ENCODE measurements at places on chromosomes 4 and X.
A peak's percentile ranks its signal among the peaks of the same experiment; 100 is the strongest.

DNA sequence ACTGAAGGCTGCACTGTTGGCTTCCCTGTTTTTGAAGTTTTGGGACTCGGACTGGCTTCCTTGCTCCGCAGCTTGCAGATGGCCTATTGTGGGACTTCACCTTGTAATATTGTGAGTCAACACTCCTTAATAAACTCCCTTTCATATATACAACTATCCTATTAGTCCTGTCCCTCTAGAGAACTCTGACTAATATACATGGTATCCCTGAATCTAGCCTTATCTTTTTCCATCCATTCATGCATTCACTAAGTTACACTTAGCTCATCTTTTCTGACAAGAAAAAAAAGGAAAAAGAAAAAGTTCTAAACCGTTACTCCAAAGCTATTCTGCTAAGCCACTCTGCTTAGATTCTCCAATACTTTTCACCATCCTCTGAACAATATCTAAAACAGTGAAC is 1260.2 kb upstream of the PCDH7 start:
- no peak for ATAC-seq

DNA sequence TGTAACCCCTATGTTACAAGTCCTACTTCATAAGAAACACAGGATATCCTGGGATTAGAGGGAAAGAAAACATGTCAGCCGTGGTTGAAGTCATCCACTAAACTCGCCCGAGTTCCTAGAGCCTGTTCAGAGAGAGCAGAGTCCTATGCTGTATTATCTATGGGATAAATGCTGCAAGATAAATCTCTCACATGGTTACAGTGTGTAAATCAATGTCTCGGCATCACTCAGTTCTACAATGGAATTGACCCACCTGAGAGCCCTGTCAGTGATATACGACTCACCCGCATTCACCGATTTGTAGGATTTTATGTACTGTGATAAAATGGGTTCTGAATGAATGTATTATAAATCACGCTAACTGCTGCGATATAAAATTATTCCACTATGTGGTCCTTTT is 127.8 kb upstream of the ANXA3 start:
- no peak for ATAC-seq

GRCh38 chr4:19375931-19376330 is 875.8 kb upstream of the SLIT2 start:
- no peak for ATAC-seq

- no peak for ATAC-seq
Measured at GRCh38 chrX:33923262-33923661, 208.9 kb downstream of the FAM47A start.

DNA sequence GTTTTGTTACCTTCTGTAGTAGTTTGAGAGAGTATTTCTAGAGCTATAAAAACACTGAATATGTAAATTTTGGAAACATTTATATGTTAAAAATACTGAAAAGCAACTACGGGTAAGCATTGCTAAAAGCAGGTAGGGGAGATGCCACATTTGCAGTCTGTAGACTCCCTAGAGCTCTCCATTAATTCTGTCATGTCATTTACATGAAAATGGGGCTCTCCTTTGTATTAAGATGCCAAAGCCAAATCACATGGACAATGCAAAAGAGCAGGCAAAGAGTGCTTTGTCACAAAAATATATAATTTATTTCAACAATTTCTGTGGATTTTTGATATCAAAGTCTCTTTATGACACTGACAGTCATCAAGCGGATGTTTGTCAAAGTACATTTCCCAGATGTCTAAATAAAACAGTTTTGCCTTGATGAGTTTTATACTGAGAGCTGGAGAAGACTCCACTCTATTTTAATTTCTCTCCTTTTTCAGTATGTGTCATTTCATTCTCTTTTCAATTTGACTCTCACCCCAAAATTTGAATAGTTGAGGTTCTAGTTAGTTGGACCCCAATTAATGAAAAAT is 51.8 kb downstream of the LDB2 start:
- no peak for ATAC-seq

GRCh38 chr4:17008834-17009345 is 110.4 kb upstream of the LDB2 start:
- ATAC-seq, result no peak

DNA sequence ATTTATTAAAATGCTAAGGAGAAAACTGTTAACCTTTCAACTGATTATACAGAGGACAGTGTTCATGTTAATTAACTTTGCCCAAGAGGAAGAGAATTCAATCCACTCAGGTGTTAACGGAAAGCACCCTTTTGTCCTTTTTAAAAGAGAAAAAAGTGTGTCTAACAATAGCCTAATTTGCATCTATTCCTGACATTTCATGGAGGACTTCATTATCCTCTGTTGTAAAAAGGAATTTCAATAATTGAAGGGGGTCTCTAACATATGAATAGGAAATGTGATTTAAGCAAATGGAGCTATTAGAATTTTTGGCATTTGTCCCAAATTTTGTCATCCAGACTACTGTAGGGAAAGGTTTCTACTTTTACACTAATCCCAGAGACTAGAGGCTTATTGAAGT is 44.6 kb upstream of the GC start:
- ATAC-seq, result no peak

DNA sequence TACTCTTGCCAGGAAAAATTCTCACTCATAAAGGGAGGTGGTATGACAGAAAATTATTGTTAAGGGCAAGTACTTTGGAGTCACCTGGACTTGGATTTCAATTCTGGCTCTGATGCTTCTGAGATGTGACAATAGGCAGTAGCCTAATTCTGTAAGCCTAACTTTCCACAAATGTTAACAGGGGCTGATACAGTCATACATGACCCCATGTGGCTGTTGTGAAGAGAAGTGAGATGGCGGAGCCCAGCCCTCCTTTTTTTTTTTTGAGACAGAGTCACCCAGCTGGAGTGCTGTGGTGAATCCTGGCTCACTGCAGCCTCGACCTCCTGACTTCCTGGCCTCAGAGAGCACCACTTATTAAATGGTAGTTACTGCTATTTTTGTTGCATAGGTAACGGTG is 54.4 kb upstream of the IRF2 start:
- no peak for ATAC-seq

DNA sequence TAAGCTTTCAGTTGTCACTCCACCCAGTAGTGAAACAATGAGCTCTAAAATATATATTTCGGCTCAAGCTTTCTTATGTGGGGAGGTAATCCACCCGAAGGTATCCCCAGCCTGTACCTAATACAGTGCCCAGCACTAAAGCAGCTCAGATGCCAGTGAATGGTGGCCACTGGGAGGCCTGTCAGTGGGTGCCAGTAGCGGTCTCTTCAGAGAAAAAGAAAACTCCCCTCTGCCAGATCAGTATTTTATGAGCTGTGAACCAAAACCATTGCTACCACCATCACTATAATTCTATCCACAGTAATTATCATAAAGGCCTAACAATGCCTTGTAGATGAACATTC is 835 bp upstream of the NFKB1 start:
- peak; percentile 39 for ATAC-seq

GRCh38 chrX:136199365-136199764 is 51.8 kb downstream of the MAP7D3 start:
- ATAC-seq, result no peak

GRCh38 chr4:105280338-105281123 is 133.9 kb downstream of the TET2 start:
- no peak for ATAC-seq

- ATAC-seq, result no peak
Measured at GRCh38 chr4:67355806-67356205, 189.5 kb downstream of the CENPC start.

- no peak for ATAC-seq
Measured at GRCh38 chr4:95371476-95372224, 177.1 kb downstream of the UNC5C start.

GRCh38 chr4:128225148-128225547 is 62.5 kb downstream of the PGRMC2 start:
- no peak for ATAC-seq

DNA sequence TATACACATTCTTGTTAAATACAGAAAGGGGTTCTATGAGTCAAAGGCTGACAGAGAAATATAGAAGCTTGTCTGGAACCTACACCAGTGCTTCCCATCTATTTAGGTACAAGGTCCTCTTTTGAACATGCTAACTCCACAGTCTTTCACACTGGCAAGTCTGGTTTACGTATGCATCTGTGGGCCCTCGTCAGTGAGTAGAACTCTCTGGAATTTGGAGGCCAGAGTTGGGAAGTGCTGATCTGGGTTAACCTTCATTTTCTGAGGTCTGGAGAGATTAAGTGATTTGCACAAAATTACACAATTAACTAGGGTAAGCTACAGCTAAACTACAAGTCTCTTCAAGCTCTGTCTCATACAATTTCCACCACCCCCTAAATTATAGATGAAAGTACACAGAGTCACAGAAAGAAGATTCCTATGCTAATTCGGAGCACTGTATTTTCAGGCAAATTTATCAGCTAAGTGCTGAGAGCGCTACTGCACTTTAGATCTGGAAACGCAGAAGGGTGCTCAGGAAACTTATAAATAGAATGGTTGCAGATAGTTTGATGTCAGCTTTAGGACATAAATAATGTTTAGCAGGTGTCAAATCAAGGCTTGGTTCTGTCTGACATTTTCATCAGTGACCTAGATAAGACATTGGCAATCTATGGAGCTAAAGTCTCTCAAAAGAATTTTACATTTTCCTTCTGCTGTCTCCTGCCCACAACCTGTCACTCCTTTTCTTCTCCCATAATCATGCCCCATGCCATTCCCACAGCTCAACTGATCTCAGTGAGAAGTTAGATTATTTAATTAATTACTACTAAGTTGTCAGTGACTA is 43.0 kb upstream of the PDLIM5 start:
- no peak for ATAC-seq

DNA sequence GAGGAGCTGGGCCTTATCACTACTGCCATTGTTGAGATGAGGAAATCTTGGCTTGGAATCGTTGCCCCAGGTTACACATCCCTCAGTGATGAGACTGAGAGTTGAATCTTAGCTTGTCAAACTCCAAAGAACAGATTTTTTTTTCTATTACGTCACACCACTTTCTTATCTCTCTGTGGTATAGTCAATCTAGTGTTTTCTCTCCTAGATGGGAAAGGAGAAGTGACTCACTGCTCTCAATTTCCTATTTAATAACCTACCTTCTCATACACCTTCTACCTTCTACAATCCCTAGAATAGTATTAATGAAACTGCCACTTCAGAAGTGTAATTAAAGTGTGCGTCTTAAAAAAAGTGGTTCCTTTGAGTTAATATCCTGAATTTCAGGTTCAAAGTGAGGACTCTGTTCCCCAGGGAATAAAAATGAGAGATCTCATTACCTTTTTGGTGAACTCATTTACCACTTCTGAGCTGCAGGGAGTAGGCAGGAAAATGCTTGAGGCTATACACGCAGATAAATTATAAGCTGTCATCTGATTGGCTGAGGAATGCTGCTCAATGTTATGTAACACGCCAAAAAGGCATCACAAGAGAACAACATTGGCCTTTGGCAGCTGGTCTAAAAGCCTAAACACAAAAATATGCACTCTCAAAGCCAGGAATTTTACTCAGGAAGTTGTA is 59.3 kb downstream of the MAD2L1 start:
- ATAC-seq, result no peak
